ENCODE measurements at places on chromosomes 2 and 18.
A peak's percentile ranks its signal among the peaks of the same experiment; 100 is the strongest.

- DNase-seq: no peak
Measured at GRCh38 chr2:112959109-112959812, 18.5 kb upstream of the IL36G start.

- DNase-seq: no peak
Measured at GRCh38 chr2:235768606-235769005, 274.8 kb downstream of the AGAP1 start.

- DNase-seq: no peak
Measured at GRCh38 chr2:29687121-29687520, 234.3 kb downstream of the ALK start.

- DNase-seq: no peak
Measured at GRCh38 chr2:190126798-190127197, 64.3 kb upstream of the MSTN start.

DNA sequence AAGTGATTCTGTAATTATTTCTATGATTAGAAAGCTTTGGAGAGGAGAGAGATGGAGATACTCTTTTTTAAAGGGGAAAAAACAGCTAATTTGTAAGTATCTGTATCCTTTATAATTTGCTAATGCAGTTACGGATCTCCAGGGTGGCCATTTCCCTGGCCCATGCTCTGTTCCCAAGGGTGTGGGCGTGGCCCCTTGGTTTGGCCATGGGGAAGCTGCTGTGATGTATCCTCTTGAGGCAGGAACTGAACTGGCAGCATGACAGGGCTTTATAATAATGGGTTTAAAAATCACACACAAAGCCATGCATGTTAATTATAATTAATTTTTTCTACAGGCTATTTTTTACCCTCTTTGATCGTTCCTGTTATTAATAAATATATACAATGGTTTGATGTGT is 27.0 kb downstream of the TRAPPC12 start:
- DNase-seq: no peak

DNA sequence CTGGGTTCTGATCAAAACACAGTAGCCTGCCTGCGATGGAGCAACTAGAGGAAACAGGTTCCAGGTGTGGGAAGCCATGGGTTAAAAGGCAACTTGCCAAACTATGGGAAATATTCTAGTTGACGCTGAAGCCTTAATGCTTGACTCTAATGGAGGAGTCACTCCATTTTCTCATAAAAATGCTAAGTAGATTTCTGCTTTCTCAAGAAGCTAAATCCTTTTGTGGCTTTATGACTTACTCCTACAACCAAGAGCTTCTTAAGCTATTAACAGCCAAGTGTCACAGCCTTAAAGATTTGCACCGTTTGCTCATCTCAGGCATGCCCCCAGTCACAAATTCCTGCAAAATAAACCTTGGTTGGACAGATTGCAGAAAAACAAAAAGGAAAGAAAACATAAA is 25.2 kb downstream of the ANKRD44 start:
- DNase-seq: no peak

DNA sequence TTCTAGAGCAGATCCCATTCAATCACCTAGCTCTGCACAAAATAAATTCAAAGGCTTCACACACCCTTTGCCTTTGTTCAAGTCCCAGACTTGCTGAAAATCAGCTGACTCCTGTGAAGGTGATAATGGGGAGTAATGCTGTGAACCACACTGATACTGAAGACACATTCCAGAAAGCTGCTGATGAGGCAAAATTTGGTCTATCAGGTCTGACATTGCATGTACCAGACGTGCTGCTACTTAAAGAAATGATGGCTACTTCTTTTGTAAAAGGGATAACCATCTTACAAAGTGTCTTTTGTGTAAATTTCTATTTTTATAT is 7.8 kb upstream of the CTIF start:
- DNase-seq: no peak

DNA sequence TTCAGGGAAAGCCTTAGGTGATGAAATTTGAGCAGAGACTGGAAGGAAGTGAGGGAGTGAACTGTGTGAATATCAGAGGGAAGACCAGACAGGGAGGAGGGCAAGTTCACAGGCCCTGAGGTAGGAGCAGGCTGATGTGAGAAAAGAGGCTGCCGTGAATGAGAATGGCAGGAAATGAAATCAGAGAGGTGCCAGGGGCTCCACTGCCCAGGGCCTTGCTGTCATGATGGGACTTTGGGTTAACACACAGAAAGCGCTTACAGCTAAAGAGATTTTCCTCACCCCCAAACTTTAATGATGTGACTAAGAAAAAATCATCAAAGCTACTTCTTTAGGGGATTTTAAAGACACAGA is 53.8 kb downstream of the MARCHF4 start:
- no peak for DNase-seq

DNA sequence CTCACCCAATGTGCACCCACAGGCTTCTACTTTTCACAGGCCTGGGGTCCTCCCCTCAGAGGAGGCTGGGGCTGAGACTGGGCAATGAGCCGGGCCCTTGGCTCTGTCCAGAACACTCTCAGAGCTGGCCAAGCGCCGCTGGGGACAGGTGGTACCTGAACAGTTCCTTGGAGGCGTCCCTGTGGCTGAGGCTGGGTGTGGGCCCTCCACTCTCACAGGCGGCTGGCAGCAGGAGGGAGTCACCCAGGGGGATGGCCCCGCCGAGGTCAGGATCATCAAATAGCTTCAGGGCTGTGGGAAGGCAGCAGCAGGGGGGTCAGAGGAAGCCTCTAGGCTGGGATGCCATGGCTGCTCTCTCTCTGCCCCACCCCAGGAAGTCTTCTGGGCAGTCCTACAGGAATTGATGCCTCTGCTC is 27.1 kb downstream of the HS1BP3 start:
- DNase-seq: no peak

DNA sequence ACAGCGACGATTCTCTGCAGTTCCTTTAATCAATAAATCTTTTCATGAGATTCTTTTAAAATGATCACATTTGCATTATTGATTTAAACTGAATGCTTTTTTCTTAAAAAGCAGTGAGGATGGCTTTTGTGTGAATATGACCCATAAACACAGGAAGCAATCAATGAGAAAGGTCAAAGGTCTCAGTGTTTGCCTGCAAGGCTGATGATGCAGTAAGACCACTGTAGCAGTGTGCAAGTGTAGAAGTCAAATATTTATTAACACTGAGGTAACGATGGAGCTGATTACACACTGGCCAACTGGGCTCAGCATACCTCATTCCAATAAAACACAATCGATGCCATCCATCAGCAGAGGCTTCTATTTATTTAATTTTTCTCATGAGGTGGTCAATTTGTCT is 633.5 kb downstream of the DCDC2C start:
- no peak for DNase-seq

DNA sequence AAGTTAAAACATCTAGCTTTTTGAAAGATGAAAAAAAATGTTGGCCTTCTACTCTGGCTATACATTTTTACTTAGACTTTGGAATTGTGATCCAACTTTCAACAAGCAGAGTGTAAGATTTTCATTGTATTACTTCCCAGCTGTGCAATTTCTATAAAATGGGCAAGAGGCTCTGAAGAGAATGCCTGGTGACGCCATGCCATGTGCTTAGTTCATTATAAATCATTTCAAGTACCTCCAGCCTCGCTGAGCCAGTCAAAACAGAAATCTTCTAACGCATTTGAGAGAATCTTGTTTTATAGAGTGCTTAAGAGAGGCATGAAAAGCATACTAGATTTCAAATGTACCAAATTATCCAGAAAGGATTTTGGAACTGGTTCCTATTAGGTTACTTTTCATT is 10.1 kb upstream of the STK17B start:
- no peak for DNase-seq

GRCh38 chr2:44086629-44087028 is 82.0 kb upstream of the PPM1B start:
- no peak for DNase-seq

DNA sequence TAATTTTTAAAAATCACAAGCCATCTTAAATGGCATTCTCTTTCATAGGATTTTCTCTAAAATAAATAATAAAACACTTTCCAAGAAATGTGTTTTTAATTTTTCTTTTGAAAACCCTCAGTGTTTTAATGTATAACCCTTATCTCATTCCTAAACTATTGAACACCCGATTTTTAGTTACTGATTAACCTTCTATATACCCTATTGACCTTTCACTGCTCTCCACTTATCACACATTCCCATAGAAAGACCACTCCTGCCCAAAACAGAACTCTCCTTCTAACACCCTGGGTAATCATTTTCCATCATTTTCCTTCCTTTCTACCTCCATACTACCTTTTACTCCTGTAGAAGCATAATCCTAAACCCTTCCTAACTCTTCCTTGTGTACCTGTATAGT is 102.4 kb downstream of the EPC2 start:
- DNase-seq: no peak

DNA sequence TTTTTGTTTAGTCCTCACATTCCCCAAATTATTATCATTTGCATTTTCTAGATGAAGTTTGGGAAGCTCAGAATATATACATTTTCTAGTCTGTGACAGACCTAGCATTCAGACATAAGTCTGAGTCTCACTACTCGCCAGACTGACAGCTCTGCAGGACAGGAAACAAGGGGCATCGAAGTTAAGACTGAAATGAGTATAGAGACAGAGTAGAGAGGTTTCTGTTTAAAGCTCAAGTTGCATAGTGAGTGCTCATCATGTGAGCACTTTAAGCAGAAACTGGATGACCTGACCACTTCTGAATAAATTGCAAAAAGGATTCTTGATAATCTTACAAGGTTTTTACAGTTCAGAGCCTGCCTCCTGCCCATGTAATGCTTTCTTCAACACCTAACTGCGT is 1.1 kb downstream of the HADHB start:
- DNase-seq: no peak

DNA sequence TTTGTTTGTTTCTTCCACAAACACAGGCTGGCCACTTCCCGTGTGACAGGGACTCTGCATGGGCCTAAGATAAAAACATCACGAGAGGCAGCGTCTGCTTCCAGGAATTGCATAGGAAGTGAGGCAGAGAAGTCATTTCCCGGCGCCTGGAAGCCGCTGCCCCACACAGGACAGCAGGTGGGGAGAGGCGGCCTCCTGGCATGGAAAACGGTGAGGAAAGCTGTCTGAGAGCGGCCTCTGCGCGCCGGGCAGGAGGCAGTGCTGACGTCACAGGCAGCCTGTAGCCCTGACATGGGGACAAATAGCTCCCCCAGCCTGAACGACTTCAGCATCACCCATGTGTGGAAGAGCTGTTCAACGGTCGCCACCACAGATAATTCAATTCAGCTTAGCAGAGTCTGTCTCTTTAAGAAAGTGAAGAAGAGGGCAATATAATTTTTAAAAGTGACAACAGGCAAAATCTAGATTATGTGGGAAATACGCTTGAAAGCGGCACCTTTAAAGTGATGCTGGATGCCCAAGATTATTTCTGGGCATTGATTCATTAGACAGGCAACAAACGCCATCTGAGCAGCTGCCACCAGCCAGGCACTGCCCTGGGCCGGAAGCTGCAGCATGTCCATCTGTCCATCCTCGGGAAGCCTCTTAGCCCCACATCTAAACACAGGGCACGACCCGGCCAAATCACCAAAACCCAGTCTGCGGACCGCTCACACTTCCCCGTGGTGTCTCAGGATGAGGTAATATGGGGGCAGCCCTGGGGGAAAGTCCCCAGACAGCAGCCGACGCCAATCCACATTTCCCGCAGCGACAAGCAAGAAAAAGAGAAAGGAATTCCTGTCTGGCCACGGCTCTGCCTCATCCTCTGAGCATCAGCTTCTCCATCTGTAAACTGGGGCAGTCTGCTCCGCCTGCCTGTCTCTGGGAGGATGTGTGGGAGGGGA is 138.9 kb downstream of the PXDN start:
- DNase-seq: peak; percentile 48

DNA sequence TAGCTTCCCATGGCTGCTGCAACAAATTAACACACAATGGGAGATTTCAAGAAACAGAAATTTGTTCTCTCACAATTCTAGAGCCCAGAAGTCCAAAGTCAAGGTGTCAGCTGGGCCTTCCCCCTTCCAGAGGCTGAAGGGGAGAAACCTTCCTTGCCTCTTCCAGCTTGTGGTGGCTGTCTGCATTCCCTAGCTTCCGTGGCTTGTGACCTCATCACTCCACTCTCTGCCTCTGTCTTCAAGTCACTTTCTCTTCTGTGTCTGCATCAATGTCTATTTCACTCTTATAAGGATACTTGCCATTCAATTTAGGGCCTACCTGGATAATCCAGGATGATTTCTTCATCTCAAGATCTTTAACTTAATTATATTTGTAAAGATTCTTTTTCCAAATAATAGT is 16.8 kb upstream of the SRBD1 start:
- DNase-seq: peak; percentile 46

- no peak for DNase-seq
Measured at GRCh38 chr2:64192664-64193105, 48.5 kb upstream of the PELI1 start.

GRCh38 chr2:221503965-221504364 is 68.1 kb downstream of the EPHA4 start:
- DNase-seq: no peak

- DNase-seq: no peak
Measured at GRCh38 chr18:33937270-33937816, 287.4 kb downstream of the NOL4 start.

- no peak for DNase-seq
Measured at GRCh38 chr2:43410055-43410604, 183.7 kb upstream of the ZFP36L2 start.

DNA sequence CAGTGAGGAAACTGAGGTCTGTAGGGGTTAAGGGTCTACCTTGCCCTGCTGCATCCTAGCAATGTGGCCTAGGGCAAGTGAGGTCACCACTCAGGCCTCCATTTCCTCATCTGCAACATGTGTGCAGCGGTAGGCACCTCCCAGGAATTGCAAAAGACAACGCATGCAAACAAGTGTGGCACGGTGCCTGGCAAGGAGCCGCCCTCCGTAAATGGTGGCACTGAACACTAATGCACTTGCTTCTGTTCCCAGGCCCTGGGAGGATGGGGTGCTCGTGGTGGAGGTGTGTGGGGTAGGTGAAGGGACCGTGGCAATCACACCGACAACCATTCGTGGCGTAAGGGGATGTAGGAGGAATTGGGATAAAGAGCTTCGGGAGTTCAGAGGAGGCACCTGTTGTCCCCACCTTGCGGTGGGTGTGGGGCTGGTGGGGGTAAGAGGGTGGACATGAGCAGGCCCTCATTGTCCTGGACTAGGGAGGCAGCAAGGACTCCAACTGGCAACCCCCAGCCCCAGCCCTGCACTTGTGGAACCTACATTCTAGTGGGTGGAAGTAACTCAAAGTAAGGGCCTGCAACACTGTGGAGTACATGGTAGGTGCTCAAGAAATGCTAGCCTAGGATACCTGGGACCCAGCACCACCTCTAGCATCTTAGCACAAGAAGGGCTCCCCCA is 26.0 kb downstream of the ATOH8 start:
- no peak for DNase-seq

- DNase-seq: no peak
Measured at GRCh38 chr2:2057125-2057721, 273.9 kb downstream of the MYT1L start.

DNA sequence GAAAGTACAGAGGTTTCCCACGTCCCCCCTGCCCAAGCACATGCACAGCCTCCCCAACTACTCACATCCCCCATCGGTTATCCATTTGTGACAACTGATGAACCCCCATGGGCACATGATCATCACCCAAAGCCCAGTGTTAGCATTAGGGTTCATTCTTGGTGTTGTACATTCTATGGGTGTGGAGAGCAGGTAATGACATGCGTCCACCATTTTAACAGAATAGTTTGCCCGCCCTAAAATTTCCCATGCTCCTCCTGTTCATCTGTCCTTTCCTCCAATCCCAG is 74.3 kb downstream of the LONRF2 start:
- no peak for DNase-seq

- DNase-seq: no peak
Measured at GRCh38 chr2:229642371-229642770, 72.0 kb downstream of the DNER start.

Measured in fibroblast of skin of right quadriceps (primary cell).